ENCODE measurements at places on chromosomes 7 and 10.
A peak's percentile ranks its signal among the peaks of the same experiment; 100 is the strongest.

DNA sequence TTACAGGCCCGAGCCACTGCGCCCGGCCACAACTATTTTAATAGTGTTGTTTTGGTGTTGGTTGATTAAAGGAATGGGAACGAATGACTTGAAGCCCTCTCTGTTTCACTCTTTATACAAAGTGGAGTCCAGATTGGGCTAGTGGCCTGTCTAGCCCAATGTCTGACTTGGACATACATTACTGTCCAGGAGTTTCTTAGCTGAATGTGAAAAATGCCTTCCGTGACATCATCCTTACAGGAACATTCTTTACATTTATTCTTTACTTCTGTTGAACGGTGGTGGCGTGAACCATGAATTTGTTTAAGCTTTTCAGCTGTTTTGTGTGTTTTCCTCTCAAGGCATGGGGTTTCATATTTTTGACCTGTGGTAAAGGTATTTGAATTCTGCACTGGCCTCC lies 67.9 kb downstream of the DAGLB start:
- DNase-seq: no peak

GRCh38 chr7:68444042-68444441 lies 1154.2 kb upstream of the AUTS2 start:
- no peak for DNase-seq

- peak; percentile 21 for DNase-seq
Observed at GRCh38 chr7:129066290-129067131, 11.6 kb upstream of the TNPO3 start.

DNA sequence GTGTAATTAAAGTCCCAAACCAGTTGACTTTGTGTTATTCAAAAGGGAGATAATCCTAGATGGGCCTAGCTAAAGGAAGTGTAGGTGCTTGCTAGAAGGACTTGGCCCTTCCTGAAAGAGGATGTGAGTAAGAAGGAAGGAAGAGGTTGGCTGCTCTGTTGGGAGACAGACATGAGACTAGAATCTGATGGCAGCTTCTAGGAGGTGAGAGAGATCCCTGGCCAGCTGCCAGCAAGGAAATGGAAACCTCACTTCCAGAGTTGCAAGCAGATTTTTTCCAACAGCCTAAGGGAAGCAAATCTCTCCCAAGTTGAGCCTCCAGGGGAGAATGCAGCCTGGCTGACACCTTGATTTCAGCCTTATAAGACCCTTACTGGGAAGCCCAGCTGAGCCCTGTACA lies 368.4 kb upstream of the ZMIZ1 start:
- DNase-seq: peak; percentile 41

DNA sequence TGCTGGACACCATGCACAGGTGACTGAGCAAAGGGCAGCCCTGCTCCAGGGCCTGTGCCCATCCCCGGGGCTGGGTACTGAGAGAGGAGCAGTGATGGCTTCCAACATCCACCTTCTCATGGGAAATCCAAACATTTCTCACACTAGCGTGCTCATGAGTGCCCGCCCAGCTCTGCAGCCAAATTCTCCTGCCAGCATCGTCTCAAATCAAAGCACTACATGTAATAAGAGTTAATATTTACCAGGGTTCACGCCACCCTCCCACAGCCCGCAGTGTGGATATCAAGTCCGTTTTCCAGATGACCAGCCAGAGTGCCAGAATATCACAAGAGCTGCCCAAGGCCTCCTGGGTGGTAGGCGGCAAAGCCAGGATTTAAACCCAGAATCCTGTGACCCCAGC lies 12.1 kb downstream of the IL15RA start:
- DNase-seq: no peak

DNA sequence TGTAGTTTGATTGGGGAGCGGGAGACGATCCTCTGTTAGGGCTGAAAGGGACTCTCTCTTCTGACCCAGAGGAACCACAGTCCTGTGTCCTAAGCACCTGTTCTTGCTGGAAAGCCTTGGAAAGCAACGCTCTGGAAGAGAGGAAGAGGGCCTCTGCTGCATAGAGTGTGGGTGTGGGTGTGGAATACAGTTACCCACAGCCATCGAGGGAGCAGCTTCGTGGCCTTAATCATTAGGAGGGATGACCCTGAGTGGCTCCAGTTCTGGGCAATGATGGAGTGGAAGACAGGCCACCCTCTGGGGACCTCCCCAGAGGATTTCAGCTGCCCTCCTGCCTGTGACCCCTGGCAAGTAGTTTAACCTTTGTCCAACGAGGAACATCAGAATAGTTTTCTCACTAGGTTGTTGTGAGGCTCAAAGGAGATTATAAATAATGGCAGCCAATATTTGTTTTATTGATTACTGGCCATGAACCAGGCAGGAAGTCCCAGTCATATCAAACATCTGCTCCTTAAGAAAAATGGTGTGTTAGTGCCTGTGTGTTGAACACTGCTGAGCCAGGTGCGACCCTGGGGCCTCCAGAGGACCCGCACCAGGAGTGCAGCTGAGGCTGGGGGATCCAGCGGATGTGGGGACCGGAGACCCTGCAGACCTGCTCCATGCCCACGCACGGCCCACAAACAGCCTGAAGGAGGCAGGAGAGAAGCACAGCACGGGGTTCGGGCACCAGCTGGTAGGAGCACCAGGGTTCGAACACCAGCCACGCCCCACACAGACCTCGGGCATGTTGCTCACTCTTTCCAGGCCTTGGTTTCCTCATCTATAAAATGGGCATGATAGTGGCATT lies 35.6 kb downstream of the FAM241B start:
- no peak for DNase-seq

GRCh38 chr7:129741743-129742213 lies 130.3 kb downstream of the NRF1 start:
- peak; percentile 15 for DNase-seq
